ENCODE measurements at places on chromosomes 5 and 9. TPM values are rescaled to one million over a fixed set of nuclear protein-coding genes. Genes with fewer than 3 reads are reported as not detected.

BHMT2 gene
- total RNA-seq: 0.11 TPM

NUP188 gene
- 55.3 TPM for total RNA-seq

DNAJA1 gene
- total RNA-seq: 137 TPM

SAXO1 gene
- total RNA-seq: not detected

GLDC gene
- total RNA-seq: 1.3 TPM

PCDHAC2 gene
- 4.6 TPM for total RNA-seq

GPR21 gene
- not detected for total RNA-seq

FEM1C gene
- 11.8 TPM for total RNA-seq

TAF11L5 gene
- total RNA-seq: not detected

FABP6 gene
- not detected for total RNA-seq

C5orf52 gene
- not detected for total RNA-seq

PFN3 gene
- not detected for total RNA-seq

HRCT1 gene
- 0.34 TPM for total RNA-seq

PTGER4 gene
- total RNA-seq: 7.3 TPM

All from foreskin keratinocyte (primary cell).